ENCODE measurements at places on chromosomes 11 and 22.

GRCh38 chr11:129319201-129319600, 56.4 kb upstream of the BARX2 start:
- DNase-seq: peak; percentile 64

GRCh38 chr11:43504316-43504950, 145.7 kb downstream of the TTC17 start:
- peak; percentile 54 for DNase-seq

DNA sequence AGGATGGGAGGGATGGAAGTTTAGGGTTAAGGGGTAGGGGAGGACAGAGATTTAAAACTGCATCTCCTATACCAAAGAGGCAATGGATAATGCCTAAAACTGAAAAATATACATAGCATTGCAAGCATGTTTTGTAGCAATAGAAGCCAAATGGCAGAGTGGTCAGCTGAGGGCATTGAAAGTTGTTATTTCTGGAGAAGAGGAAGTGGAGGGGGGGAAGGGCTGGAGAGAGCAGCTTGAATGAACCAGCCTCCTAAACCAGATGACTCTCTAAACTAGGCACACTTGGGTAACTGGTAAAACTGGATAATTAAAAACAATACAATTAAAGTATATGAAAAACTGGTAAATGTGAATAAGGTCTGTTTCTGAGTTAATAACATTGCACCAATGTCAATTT, 70.3 kb upstream of the TP53I11 start:
- DNase-seq: no peak

GRCh38 chr11:83751041-83751440, 464.9 kb upstream of the CCDC90B start:
- peak; percentile 79 for DNase-seq

- no peak for DNase-seq
These were observed 4.1 kb upstream of the APOL3 start for GRCh38 chr22:36164621-36165020.

GRCh38 chr11:68009391-68010089, 587 bp upstream of the ALDH3B1 start:
- DNase-seq: no peak

DNA sequence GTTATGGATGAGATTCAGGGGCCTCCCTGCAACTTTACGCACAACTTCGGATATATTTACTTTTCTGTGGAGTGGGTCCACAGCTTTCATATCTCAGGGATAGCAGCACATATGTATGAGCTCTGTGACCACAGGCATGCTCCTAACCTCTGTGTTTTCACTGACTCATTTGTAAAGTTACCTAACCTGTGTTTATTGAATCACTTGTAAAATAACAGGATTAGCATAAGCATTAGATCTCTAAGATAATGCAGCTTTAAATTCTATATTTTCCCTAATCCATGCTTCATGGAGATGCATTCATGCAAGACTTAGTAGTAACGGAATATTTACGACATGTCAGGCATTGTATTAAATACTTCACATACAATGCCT, 47.9 kb upstream of the DDI1 start:
- no peak for DNase-seq

GRCh38 chr11:128948583-128948982, 5.9 kb upstream of the TP53AIP1 start:
- DNase-seq: no peak

- no peak for DNase-seq
These were observed 371.8 kb upstream of the CHORDC1 start for GRCh38 chr11:90594658-90595057.

GRCh38 chr22:49079743-49080500, 747.8 kb downstream of the BRD1 start:
- DNase-seq: no peak

- no peak for DNase-seq
These were observed 140.8 kb downstream of the TRPC6 start for GRCh38 chr11:101442936-101443521.

GRCh38 chr11:117921456-117921855, 7.7 kb downstream of the TMPRSS13 start:
- no peak for DNase-seq

DNA sequence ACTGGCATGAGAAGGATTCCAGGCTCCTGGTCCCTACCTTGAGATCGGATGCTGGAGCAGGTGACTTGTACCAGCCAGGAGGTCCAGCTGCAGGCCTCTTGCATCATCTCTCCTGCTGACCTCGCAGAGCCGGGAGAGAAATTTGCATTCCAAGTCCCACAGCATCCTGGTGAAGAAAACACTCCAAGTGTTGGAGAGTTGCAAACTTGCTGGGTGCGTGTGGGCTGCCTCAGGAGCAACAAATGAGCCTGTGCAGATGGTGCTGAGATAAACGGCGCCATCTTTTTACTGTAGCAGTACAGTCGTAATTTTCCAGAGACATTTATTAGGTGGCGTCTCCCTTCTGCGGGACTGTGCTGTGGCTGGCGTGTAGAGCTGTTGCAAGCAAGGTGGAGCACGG, 32.1 kb upstream of the ZBTB16 start:
- DNase-seq: no peak

DNA sequence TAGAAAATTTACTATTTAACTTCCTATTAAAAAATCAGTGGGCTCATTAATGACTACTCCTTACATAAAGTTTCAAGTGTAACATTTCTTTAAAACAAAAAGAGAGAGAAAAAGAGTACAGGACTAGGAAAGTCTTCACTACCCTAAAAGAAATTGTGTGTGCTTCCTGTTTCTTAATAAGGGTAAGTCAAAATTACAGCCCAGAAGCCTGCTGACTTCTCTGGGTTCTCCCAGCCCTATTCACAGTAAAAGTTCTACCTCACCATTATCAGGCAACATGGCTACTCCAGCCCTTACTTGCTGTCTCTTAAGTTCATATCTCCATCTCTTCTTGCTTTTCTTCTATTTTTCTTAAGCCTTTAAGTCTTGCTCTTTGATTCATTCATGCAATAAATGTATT, 20.3 kb upstream of the ZC3H12C start:
- DNase-seq: no peak

DNA sequence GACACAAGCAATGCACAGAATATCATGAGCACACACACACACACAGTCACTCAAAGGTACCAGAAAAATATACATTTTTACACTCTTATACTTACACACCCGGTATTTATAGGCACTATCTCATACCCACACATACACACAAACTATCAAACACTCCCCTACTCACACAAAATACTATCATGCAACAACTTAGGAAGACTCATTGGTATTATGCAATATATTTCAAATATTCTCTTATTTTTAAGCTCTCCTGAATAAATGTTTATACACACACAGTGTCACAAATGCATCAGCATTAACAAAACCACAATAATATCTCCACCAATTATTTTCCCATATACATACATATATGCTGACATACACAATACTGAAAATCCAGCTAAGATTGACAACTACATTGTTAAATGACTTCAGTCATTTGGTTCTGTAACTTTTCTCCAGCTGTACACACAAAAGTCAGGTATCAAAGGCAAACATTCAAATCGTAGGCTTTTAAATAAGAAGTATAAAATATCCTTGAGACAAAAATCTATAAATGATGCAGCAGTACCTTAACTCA, 2.6 kb upstream of the OR51I1 start:
- DNase-seq: no peak

DNA sequence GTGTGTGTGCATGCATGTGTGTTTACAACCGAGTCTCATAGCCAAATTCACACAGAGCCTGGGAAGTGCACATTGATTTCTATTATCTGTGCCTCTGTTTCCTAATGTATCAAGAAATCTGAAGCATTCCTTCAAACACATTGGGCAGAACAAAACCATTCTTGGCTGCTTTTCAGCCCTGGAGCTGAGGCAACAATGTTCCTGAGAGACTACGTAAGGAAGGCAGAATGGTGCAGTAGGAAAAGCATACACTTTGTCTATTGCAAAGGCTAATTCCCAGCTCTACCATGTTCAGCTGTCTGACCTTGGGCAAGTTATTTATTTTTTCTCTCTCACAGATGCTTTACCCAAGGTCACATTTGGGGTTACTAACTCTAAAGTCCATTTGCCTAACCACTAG, 575.5 kb downstream of the SOX6 start:
- DNase-seq: no peak

- no peak for DNase-seq
These were observed 119.3 kb downstream of the ABTB2 start for GRCh38 chr11:34238533-34238932.

- DNase-seq: no peak
These were observed 11.1 kb downstream of the DGCR2 start for GRCh38 chr22:19111140-19111539.

DNA sequence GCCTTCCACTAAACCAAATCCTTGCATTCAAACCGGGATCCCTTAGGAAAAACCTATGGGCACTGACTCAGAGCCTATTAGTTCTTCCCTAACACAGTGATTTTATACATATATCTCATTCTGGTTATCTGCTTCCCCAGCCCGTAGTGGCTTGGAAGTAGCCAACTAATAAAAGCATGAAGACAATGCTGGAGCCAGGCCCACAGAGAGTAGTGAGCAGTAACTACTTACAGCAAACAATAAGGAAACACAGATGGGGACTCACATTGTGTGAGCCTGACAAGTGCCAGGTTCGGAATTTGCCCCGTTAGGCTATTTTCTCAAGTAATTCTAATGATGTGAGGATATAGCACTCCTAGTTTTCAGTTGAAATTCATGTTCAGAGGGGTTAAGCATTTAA, 83.3 kb upstream of the OR5AK2 start:
- no peak for DNase-seq

DNA sequence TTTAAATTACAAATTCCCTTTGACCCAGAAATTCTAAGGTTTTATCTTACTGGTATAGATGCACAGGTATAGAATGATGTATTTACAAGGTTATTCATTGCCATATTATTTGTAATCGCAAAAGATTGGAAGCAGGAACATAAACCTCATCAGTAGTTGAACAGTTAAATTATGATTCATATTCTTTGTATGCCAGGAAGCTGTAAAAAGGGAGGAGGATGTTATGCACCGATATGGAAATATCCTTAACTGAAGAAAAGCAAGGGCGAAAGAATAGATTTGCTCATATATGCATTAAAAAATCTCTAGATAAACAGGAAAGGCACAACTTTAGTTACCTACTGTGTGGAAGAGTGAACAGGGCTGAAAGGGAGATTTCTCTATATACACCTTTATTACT, 36.7 kb downstream of the PPFIA1 start:
- no peak for DNase-seq

DNA sequence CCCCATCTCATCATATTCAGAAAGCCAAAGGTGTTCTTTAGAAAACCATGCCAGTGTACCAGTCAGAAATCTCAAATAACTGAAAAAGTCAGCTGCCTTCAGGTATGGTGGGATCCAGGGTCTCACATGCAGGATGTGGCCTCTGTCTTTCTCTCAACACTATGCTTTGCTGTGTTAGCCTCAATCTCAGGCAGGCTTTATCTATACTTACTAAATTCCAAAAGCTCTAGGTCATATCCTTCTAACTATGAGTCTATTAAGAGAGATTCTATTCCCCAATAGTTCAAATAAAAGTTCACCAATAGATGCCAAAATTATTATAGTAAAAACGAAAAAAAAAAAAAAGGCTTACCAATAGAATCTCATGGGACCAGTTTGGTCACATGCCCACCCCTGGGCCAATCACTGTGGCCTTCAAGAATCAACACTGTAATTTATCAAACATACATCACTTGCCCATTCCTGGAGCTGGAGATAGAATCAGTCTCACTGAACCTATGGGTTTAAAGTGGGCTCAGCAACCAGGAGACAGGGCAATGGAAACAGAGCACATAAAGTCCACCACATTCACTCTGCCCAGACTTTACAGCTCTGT, 38.0 kb upstream of the APLNR start:
- DNase-seq: no peak

GRCh38 chr11:16604794-16605388, 133.6 kb upstream of the C11orf58 start:
- DNase-seq: peak; percentile 60

- no peak for DNase-seq
These were observed 22.9 kb upstream of the IGSF22 start for GRCh38 chr11:18748766-18749365.

GRCh38 chr11:17960091-17960490, 52.8 kb downstream of the SERGEF start:
- no peak for DNase-seq

- no peak for DNase-seq
These were observed 14.7 kb downstream of the MIAT start for GRCh38 chr22:26672060-26672471.

GRCh38 chr11:406796-407650, 7.8 kb downstream of the SIGIRR start:
- DNase-seq: peak; percentile 76

GRCh38 chr11:47243454-47243853, 5.2 kb downstream of the ACP2 start:
- no peak for DNase-seq

DNA sequence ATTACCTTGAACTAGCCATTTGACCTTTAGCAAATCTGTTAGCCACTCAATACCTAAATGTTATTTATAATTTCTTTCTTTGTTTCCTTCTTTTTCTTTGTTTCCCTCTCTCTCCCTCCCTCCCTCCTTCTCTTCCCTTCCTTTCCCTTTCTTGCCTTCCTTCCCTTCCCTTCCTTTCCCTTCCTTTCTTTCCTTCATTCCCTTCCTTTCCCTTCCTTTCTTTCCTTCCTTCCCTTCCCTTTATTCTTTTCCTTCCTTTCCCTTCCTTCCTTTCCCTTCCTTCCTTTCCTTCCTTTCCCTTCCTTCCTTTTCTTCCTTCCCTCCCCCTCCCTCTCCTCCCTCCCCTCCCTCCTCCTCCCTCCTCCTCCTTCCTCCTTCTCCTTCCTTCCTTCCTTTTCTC, 75.7 kb upstream of the KCNA4 start:
- DNase-seq: no peak

DNA sequence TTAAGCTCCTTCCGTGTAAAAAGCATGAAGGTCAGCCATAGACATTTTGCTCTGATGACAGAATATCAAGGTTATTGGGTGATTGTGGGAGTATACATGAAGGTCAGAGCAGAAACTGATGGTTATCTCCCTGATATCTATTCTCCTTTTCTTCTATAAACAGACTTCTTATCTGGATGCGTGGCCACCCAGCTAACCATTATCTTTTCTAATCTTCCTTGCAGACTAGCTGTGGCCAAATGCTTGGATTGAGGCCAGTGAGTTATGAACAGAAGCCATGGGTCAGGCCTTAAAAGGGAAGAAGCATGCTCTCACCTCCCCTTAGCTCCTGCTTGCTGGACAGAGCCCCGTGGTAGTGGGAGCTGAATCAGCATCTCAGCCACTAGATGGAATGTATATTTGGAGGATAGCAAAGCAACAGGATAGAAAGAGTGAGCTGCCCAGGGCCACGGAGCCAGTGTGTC, 31.3 kb upstream of the LRRC55 start:
- DNase-seq: no peak

All from A673 (cell line).